ENCODE measurements at places on chromosomes 7 and 10. TPM values are rescaled to one million over a fixed set of nuclear protein-coding genes. Genes with fewer than 3 reads are reported as not detected.

- H3K4me1 ChIP-seq: no peaks in the 10 kb centered on the region
- H3K4me3 ChIP-seq: no peak overlapping the region
- H3K36me3 ChIP-seq: no peaks in the 10 kb centered on the region
- peak; percentile 48 for DNase-seq
Observed at GRCh38 chr7:116591202-116592040, 66.6 kb downstream of the CAV1 start.

- DNase-seq: no peak
- no peaks in the 10 kb centered on the region for H3K4me1 ChIP-seq
- no peak overlapping the region for H3K27ac ChIP-seq
- H3K36me3 ChIP-seq: no peaks in the 10 kb centered on the region
- peaks cover 4% of the 10 kb centered on the region for H3K27me3 ChIP-seq
- H3K4me3 ChIP-seq: no peak overlapping the region
Observed at GRCh38 chr10:43965033-43965917, 316.6 kb upstream of the ZNF32 start.

Gene CCDC201
- polyA plus RNA-seq: not detected

DNA sequence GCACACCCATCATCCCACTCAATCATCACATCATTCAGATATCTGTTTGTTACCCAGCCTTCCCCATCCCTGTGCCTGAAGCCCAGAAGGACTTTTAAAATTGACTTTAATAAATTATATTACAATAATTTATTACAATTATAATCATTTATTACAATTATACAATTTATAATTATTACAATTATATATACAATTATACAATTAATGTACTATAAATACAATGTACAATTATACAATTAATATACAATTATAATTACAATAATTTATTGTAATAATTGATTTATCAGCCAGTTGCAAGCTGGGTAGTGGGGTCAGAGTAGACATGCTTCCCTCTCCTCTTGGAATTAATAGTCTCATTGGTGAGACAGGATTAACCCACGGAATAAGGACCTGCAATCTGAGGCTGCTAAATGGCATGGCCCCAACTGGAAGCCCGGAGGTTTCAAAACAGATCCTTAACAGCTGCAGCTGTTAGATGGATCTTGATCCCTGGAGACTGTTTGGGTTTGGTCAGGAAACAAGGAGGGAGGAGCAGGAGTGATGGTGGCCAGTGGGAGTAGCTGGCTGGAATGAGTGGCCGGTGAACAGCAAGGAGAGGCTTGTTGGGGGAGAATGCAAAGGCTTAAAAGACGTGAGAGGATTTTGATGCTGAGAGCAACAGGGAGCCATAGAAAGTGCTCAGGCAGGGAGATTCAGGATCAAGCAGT is 402.8 kb upstream of the PODXL start:
- no peak overlapping the region for H3K27ac ChIP-seq
- no peaks in the 10 kb centered on the region for H3K27me3 ChIP-seq
- no peak for DNase-seq

DNA sequence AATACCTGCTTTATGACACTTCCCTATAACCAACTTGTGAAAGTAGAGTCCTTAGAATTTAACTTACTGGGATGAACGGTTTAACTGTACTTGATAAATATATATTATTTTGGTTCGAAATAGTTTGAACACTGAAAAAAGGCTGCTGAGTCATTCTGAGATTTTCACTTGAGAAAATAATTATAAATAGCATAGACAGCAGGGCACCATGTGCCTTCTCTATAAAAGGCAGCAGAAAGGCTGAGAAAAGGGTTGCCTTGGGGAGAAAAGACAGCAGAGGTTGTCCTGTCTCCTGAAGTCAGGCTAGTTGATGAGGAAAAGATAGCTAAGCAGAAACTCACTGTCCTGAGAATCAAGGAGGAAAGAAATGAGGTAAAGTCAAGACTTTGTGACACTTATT is 92.4 kb downstream of the CTTNBP2 start:
- DNase-seq: no peak
- H3K36me3 ChIP-seq: no peaks in the 10 kb centered on the region
- no peaks in the 10 kb centered on the region for H3K4me1 ChIP-seq
- H3K27me3 ChIP-seq: no peaks in the 10 kb centered on the region
- no peak overlapping the region for H3K4me3 ChIP-seq

GRCh38 chr7:17019106-17019505 is 137.3 kb upstream of the AGR3 start:
- no peaks in the 10 kb centered on the region for H3K36me3 ChIP-seq
- no peaks in the 10 kb centered on the region for H3K27me3 ChIP-seq
- peaks cover 4% of the 10 kb centered on the region for H3K4me1 ChIP-seq

GRCh38 chr10:34168439-34168838 is 646.7 kb downstream of the PARD3 start:
- H3K36me3 ChIP-seq: no peaks in the 10 kb centered on the region
- no peaks in the 10 kb centered on the region for H3K27me3 ChIP-seq
- no peak overlapping the region for H3K27ac ChIP-seq
- no peaks in the 10 kb centered on the region for H3K4me1 ChIP-seq
- DNase-seq: no peak
- no peak overlapping the region for H3K4me3 ChIP-seq

DNA sequence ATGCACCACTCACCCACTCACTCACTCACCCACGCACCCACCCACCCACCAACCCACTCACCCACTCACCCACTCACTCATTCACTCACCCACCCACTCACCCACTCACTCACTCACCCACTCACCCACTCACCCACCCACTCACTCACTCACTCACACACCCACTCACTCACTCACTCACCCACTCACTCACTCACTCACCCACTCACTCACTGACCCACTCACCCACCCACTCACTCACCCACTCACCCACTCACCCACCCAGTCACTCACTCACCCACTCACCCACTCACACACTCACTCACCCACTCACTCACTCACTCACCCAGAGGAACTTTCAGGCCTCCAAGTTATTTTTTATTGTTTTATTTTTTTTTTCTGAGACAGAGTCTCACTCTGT is 93.1 kb upstream of the MKI67 start:
- H3K4me1 ChIP-seq: no peaks in the 10 kb centered on the region
- H3K27ac ChIP-seq: no peak overlapping the region
- H3K36me3 ChIP-seq: no peaks in the 10 kb centered on the region

DNA sequence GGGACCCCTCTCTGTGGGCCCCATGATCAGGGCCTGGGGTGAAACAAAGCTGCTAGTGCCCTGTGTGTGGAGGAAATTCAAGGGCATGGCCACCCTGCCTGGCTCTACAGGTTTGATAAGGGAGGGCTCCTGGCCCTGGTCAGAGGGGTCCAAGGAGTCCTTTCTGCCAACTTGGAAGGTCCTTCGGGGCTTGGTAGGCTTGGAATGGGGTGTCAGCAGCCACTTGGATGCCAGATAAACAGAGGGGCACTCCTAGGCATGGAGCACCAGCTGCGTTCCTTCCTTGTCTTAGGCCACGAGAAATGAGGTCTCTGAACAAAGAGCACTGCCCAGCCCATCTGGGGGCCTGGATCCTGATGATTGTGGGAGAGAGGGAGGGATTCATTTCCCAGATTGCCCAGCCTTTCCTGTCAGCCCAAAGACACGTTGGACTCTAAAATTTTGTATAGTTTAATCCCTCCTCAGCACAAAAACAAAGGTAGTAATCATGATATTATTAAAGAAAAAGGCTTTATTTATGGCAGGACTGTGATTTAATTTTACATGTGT is 5.1 kb downstream of the MTURN start:
- H3K27me3 ChIP-seq: no peaks in the 10 kb centered on the region
- no peaks in the 10 kb centered on the region for H3K36me3 ChIP-seq
- DNase-seq: no peak

Gene STN1
- 18.1 TPM for polyA plus RNA-seq

Gene CC2D2B
- 0.42 TPM for polyA plus RNA-seq

Gene SLC16A9
- polyA plus RNA-seq: 0.22 TPM

GRCh38 chr10:123990889-123991288 is 99.3 kb upstream of the CPXM2 start:
- H3K27ac ChIP-seq: no peak overlapping the region
- H3K36me3 ChIP-seq: no peaks in the 10 kb centered on the region
- DNase-seq: no peak
- H3K4me1 ChIP-seq: peaks cover 2% of the 10 kb centered on the region
- H3K27me3 ChIP-seq: peaks cover 17% of the 10 kb centered on the region

- H3K4me1 ChIP-seq: no peaks in the 10 kb centered on the region
- H3K27me3 ChIP-seq: no peaks in the 10 kb centered on the region
- H3K36me3 ChIP-seq: no peaks in the 10 kb centered on the region
- H3K27ac ChIP-seq: no peak overlapping the region
- DNase-seq: no peak
Observed at GRCh38 chr7:45413419-45413818, 160.7 kb upstream of the ADCY1 start.

Gene MRLN
- not detected for polyA plus RNA-seq

Gene GALNT17
- polyA plus RNA-seq: 2.9 TPM

DNA sequence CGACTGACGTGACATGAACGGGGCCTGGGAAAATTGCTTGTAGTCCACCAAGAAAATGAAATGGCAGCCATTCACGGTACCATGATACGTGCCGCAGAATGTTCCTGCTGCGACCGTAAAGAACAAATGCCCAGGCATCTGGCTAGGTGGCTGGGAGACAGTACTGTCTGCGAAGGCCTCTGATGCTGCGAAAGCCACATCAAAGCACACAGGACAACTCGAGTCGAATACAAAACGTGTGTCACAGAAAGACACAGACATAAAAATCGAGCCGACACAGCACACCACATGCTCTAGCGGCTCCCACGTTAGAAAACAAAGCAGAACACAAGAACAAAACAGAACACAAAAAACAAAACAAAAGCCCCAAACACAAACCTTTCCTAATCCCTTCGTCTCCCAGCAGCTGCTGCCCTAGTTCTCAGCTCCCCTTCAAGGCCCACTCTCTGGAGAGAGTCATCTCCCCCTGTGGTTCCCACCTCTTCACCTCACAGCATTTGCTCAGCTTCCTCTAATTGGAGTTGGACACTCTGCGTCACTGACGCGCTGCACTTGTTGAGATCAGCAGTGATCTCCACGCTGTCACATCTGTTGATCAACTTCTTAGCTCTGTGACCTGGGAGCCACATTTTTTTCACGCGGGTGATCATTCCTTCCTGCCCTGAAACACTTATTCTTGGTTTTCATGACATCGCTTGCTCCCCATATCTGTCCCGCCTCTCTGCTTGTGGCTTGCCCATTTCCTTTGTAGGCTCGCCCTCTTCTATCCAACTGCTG is 112.2 kb downstream of the CLEC2L start:
- no peak for DNase-seq
- peaks cover 3% of the 10 kb centered on the region for H3K36me3 ChIP-seq
- no peak overlapping the region for H3K4me3 ChIP-seq
- H3K4me1 ChIP-seq: no peaks in the 10 kb centered on the region
- no peaks in the 10 kb centered on the region for H3K27me3 ChIP-seq

- no peaks in the 10 kb centered on the region for H3K27me3 ChIP-seq
- H3K27ac ChIP-seq: no peak overlapping the region
- no peak for DNase-seq
- no peaks in the 10 kb centered on the region for H3K4me1 ChIP-seq
- H3K4me3 ChIP-seq: no peak overlapping the region
Observed at GRCh38 chr10:97207756-97208346, 22.1 kb upstream of the SLIT1 start.

DNA sequence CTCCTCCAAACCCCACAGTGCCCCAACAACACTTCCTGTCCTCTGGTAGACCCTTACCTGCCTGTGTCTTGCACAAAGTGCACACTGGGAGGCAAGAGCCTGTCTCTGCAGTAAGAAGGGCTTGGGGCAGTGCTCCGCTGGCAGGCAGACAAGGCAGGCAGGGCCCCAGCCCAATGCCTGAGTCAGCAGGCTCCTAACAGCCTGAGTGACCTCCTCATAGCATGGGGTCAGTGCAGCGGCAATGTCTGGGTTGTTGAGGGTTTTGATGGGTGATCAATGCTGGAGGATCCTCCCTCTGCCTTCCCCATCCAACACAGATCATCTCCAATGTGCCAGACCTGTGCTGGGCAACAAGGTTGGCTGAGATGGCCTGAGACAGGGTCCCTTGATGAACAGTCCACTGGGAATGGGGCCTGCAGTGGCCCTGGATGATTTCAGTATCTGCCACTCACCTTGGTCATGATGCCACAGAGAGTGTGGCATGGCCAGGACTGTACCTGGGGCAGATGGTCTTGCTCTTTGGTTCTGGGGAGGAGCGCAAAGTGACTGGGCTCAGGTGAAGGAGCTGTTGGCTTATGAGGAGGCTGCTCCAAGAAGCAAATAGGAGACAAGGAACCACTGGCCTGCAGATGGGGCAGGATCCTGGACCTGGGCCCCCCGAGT is 55.6 kb upstream of the CAMK2B start:
- peaks cover 5% of the 10 kb centered on the region for H3K36me3 ChIP-seq
- DNase-seq: no peak
- H3K27me3 ChIP-seq: no peaks in the 10 kb centered on the region

GRCh38 chr7:150824379-150825177 is 24.0 kb downstream of the TMEM176A start:
- H3K27ac ChIP-seq: no peak overlapping the region
- no peak overlapping the region for H3K4me3 ChIP-seq
- no peaks in the 10 kb centered on the region for H3K4me1 ChIP-seq
- H3K36me3 ChIP-seq: no peaks in the 10 kb centered on the region
- no peak for DNase-seq
